ENCODE measurements at places on chromosomes 4 and X.
A peak's percentile ranks its signal among the peaks of the same experiment; 100 is the strongest.

DNA sequence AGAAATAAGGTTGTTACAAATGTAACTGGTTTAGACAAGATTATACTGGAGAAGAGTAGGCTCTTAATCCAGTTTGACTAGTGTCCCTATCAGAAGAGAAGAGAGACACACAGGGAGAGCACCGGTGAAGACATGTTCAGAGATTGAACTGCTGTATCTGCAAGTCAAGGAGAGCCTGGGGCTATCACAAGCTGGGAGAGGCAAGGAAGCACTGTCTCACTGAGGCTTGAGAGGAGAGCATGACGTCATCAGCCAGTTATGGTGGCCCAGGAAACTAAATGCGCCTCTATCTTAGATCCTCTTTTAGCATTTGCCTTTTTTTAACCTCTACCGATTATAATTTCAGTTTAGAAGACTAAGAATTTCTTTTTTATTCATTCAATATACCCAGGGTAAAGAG lies 583.4 kb downstream of the TRAM1L1 start:
- no peak for DNase-seq

GRCh38 chrX:153507484-153508178 lies 9.8 kb upstream of the ATP2B3 start:
- DNase-seq: peak; percentile 84

DNA sequence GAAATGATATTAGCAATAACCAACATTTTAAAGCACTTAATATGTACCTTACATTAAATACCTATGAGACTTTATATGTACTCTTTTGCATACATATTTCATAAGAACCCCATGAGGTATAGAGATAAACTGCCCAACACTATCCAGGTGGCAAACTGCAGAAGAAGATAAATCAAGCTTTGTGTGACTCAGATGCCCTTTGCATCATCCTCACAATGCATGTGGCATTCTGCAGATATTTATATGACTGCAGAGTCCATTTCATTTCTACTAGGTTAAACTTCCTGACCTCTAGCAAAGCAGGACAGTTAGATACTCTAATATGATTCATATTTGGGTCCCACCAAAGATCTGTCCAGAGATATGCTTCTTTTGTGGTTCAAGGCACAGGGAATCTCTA lies 85.6 kb upstream of the RASGEF1B start:
- no peak for DNase-seq

- no peak for DNase-seq
Observed at GRCh38 chr4:54908763-54909162, 216.6 kb downstream of the KDR start.

- DNase-seq: no peak
Observed at GRCh38 chr4:146176891-146177290, 1.4 kb downstream of the LSM6 start.

GRCh38 chr4:37001688-37002436 lies 242.7 kb upstream of the NWD2 start:
- no peak for DNase-seq

DNA sequence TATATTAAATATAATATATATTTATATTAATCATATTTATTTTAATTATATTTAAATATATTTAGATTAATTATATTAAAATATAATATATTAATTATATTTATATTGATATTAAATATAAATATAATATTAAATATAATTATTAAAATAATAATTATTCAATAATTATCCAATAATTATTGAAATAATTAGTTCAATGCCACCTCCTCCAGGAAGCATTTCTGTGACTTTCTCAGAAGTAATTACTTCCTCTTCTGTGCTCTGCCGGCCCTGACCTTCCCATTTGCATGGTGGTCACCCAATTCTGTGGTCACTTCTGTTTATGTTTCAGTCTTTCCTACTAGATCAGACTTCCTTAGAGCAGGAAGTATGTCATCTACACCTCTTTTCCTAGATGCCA lies 45.8 kb downstream of the EVC2 start:
- DNase-seq: no peak

GRCh38 chrX:109624641-109625616 lies at the start of gene KCNE5:
Gene KCNE5, minus strand, starts transcription at chrX:109625172. Its CDS starts 152 bp downstream, at chrX:109625020.
- DNase-seq: no peak

DNA sequence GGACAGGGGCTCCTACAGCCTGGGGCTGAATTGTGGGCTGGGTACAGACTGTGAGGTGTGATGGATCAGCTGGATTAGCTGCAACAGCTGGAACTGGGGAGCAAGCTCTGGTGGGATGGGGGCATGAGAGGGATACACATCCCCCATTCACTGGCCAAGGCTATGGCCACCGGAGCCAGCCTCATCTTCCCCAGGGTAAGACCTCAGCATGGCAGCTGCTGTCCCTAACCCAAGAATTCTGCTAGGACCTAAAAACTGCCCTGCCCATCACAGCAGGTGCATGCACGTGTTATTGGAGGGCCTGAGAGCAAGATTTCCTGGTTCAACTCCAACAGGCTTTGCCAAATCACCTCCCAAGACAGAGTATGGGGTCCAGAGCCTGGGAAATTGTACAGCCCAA lies 258.6 kb upstream of the AGTR2 start:
- DNase-seq: no peak

DNA sequence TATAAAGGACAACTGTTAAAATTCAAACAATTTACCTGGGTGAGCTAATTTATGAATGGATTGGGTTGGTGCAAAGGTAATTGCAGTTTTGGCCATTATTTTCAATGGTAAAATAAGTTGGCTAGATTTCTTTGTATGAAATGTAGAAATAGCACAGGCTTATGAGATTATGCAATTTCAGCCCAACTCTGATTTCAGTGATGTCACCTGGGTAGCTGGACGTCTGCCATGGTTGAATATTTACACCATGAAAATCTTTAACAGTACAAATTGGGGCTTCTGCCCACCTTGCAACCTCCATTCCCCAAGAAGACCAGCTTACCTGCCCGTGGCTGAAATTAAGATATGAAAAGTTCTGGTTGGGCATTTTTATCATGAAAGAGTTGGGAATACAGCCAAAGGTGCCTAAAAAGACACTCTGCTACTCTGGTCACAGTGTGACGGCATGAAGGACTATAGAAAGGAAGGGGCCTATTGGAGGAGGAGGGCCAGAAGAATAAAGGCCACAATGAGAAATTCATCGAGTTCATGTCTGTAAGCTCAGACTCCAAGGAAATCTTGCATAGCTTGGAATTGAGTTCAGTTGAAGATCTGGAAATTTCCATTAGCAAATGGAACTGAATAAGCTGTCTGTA lies 29.7 kb downstream of the EGF start:
- DNase-seq: no peak

Data from stimulated activated CD4-positive, alpha-beta T cell treated with anti-CD3 and anti-CD28 coated beads, Interleukin-2, amount 100 ng/mL, for 24 hours (primary cell).